ENCODE measurements at places on chromosomes 11 and 22.
A peak's percentile ranks its signal among the peaks of the same experiment; 100 is the strongest.

DNA sequence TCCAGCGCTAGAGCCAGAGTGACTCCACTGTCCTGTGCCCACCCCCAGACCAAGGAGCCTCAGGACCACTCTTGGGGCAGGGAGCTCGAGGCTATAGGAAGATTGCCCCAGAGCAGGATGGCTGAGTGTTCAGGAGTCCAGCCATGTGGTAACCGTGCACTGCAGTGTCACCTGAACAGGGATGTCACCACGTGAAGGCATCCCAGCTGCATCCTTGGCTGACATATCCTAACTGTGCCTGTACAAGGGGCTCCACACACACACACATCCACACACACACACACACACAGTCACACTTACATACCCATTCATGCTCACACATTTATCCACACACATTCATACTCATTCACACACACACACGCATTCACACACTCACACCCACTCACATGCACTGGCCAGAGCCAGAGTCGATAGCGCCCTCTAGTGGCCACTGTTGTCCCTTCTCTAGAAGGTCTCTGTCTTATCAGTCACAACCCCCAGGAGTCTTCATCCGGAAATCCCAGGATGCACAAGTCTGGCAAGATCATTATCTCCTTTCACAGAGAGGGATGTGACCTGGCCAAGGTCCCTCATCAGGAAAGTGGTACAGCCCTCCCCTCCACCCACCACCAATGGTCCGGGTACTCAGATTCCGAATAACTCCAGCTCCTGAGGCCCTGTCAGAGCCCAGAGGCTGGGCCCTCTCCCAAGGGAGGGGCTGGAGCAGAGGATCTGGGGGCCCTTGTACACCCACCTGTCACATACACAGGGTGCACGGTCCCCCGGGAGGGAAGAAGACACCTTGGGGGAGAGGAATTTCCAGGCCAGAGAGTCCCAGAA lies 55.1 kb downstream of the IGLL5 start:
- DNase-seq = peak; percentile 50

- DNase-seq = peak; percentile 57
Observed at GRCh38 chr11:61797263-61797944, 4.7 kb downstream of the FEN1 start.

- peak; percentile 90 for DNase-seq
Observed at GRCh38 chr11:76803811-76804600, 20.9 kb downstream of the TSKU start.

DNA sequence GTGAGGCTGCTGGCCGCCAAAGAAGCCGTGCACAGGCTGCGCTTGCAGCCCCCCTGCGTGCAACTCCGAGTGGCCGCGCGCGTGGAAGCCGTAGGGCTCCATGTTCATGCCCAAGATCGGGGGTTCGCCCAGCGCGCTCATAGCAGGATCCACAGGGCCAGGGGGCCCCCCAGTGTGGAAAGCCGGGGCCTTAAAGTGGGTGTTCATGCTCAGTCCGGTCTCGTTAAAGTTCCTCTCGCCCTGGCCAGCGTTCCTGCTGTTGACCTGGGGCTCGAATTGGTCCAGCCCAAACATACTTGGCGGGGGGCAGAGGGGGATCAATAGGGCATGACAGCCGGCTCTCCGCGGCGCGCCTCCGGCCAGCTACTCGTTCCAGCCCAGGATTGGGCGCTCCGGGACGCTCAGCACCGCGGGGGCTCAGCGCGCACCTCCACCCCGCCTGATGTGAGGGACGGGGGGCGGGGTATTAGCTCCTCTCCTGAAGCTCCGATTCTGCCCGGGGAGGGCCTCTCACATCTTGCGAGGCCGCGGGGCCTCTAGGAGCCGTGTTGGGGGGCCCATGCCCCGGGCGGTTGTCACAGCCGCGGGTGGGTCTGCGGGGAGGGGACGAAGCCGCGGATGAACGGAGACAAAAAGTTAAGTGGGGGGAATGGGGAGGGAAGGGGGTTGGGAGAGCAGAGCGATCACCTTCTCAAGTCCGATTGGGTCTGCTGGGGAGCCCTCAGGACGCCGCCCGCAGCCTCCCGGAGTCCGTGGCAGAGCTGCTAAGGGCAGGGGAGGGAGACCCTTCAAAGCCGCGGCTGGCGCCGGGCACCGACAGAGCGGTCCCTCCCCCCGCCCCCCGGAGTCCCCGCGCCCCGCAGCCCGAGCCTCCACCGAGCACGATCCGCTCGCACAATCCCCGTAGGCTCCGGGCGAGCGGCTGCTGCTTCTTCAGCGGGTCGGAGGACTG lies 1.0 kb downstream of the MN1 start:
- DNase-seq = no peak

DNA sequence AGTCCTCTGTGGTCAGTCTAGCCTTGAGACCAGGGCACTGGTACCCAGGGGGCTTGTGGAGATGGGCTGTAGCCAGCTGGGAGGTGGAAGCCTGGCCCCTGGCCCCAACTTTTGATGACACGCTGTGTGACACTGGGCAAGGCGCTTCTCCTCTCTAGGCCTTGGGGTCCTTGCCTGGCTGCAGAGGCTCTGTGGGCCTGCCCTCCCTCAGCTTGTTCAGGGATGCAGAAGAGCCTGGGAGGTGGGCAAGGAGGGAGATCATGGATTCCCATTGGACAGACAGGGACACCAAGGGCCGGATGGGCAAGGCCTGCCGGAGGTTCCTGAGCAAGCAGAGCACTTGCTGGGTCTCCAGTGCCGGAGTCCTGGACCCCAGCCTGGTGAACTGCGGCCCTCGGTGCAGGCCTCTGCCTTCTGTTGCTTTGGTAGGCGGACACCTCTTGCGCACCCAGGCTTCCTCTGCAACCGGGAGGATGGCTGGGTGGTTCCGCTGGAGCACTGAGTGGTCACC lies 1.3 kb upstream of the PPP2R5B start:
- no peak for DNase-seq

- DNase-seq = no peak
Observed at GRCh38 chr11:13535819-13536218, 40.0 kb upstream of the PTH start.

DNA sequence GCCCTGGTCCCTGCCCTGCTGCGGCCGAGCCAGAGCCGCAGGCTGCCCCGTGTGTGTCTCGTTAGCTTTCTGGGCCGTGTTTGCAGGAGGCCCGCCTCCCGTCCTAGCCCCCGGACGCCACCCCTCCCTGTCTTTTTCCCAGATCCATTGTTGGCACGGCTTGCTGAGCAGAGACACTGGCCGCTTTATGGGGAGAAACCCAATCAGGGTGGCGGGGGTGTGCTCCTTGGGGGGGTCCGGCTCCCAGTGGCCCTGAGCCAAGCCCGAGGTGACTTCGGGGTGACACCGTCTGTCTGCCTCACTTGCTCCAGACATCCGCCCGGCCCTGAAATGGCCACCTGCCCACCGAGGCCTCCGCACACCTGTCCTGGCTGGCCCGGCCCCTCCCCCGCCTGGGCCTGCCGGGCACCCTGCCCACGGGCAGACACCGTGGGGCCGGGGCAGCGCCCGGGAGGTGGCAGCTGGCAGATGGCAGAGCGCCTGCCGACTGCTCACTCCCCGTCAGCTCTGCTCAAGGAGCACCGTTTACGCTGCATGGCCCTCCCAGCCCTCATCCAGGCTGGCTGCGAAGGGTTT lies 43.1 kb upstream of the PPARA start:
- no peak for DNase-seq

GRCh38 chr11:70826541-70827335 lies 425.6 kb downstream of the SHANK2 start:
- no peak for DNase-seq

GRCh38 chr22:42837556-42837955 lies 19.5 kb downstream of the ARFGAP3 start:
- no peak for DNase-seq

GRCh38 chr11:115178705-115179104 lies 325.5 kb downstream of the CADM1 start:
- no peak for DNase-seq

DNA sequence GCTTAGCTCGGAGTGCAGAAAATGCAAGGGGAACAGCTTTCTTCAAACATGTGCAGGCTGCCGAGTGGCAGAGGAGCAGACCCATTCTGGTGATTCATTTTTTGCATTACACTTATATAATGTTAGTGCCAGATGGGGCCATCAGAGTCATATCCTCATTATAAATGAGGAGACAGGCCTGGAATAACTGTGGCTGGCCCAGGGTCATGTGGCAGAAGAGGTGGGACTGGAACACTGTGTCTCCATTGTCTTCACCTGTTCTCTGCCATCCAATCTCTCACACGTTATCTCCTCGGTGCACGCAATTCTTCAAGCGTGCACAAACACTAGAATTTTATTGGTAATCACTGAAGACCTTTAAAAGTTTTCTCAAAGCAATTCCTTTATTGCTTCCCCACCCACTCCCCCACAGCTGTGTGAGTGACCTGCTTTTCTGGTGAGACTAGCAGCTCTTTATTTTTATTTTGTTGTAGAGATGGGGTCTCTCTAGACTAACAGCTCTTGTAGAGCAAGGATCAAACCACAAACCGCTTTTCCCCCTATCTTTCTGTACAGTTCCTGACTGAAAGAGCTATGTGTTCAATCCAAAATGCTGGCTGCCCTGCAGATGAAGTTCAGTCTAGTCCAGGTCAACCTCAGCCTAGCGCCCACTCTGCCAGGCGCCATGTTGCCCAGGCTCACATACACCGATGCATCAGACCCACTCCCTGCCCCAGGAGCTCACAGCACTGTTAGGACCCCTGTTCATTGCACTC lies 75.3 kb downstream of the ST3GAL4 start:
- DNase-seq = no peak

DNA sequence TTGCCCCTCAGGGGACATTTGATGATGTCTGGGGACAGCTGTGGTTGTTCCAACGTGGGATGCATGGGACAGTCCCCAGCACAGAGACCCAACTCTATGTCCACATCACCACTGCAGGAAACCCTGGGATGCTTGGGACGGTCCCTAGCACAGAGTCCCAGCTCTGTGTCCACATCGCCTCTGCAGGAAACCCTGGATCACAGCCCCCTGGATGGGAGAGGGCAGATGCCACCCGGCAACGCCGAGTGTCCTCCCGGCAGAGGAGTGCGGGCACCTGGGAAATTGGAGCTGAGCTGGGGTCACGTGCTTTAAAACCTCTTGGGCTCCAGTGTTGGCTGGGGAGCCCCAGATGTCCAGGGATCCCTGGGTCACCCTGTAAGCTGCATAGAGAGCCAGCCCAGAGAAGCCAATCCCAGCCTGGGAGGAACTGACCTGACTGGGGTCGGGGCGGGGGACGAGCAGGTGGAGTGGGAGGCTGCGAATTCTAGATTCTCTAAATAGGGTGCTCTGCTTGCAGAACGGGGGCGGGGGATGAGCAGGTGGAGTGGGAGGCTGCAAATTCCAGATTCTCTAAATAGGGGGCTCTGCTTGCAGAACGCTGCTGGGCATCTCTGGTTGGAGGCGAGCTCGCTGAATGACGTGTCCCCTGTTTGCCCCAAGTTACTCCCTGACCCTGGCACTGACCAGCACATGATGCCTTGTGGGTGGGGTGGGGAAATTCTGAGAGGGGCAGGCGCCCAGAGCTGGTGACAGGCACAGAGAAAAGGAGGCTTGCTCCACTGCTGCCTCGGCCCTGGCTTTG lies 1197.8 kb downstream of the BRD1 start:
- no peak for DNase-seq

DNA sequence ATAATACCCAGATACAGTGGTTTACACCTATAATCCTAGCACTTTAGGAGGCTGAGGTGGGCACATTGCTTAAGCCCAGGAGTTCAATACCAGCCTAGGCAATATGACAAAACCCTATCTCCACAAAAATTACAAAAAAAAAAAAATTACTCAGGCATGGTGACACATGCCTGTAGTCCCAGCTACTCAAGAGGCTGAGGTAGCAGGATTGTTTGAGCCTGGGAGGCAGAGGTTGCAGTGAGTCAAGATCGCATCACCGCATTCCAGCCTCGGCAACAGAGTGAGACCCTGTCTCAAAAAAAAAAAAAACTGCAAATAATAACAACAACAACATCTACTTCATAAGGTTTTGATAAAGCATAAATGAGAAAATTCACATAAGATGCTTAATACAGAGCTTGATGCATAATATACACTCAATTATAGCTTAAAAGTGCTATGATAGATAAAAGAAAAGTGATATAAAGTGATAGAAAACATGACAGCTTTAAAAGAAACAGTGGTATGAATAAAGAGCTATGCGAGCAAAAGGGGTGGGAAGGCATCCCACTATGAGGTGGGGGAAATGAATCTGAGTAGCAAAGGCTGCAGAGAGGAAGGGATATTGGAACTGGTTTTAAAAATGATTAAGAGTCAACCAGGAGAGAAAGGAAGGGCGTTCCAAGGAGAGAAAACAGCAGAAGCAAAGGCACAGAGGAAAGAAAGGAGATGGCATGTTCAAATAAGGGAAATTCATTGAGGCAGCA lies 197.6 kb downstream of the KIF18A start:
- DNase-seq = no peak

GRCh38 chr11:75440960-75441803 lies 8.2 kb upstream of the KLHL35 start:
- no peak for DNase-seq

- no peak for DNase-seq
Observed at GRCh38 chr11:31236143-31236542, 133.4 kb downstream of the DCDC1 start.

- no peak for DNase-seq
Observed at GRCh38 chr11:64719406-64719805, 3.6 kb downstream of the NRXN2 start.

DNA sequence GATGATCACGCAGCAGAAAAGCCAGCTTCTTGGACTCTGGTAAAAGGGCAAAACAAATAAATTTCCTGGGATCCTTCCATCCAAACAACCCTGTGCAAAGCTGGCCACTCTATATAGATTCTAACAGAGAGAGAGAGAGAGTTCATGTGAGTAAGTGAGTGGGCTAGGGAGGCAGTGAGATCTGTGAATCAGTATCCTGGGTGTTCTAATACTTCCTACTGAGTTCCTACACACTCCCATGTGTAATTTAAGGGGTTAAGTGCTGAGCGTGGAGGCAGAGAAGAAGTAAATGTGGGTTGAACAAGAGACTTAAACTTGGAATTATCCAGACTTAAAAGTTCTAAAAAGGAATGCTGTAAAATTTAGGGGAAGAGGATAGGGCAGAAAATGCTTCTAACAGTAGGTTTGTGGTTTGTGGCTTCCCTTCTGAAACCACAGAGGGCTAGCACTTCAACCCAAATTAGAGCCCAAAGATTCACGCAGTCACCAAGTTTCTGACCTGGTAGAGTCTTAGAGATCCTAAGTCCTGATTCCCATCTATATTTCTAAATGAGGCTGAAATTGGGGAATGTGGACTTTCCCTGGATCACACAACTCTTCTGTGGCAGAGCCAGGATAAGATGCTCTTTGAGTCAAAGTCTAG lies 413.9 kb downstream of the TENM4 start:
- no peak for DNase-seq

GRCh38 chr11:133814588-133815100 lies 30.7 kb downstream of the SPATA19 start:
- DNase-seq = no peak

DNA sequence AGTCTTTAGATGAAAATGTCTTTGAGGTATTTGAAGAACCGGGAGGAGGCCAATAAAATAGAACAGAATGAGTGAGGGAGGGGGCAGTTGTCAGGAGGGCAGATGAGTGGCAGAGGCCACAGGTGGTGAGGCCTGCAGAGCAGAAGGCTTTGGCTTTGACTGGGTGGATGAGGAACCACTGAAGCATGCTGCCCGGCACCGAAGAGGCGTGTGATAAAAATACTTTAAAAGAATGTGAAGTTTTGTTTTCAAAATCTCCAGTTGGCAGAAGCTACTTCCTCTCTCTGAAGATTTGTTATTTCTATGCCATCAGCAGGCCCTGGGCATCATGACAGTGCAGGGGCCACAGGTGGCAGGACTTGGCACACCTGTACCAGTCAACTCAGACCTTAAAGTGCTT lies 6.3 kb downstream of the MS4A12 start:
- no peak for DNase-seq

Measured in T-helper 2 cell treated with Interferon-gamma antibody and Interleukin-4, amounts not matched to agents 5 μg/mL and 100 μg/mL, for 36 hours (primary cell).